ENCODE measurements at places on chromosomes 5 and 9. TPM values are rescaled to one million over a fixed set of nuclear protein-coding genes. Genes with fewer than 3 reads are reported as not detected.

GRCh38 chr5:110932755-110933488, 138.6 kb upstream of the TSLP start:
- DNase-seq, result no peak

GRCh38 chr5:61346511-61346910, 14.5 kb downstream of the ZSWIM6 start:
- DNase-seq, result no peak

DNA sequence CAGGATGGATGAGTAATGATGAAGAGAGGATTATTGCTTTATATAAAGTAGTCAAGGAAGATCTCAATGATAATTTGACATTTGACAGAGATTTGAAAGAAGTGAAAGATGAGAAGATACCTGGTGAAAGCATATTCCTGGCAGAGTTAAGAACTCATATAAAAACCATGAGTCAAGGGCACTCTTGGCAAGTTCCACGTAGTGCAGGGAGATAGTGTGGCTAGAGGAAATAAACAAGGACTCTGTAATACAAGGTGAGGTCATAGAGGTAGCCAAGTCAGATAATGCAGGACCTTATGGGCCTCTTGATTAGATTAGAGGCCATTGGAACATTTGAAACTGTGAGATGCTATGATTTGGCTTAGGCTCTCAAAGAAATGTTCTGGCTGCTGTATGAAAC, 72.3 kb downstream of the HCN1 start:
- DNase-seq, result no peak

DNA sequence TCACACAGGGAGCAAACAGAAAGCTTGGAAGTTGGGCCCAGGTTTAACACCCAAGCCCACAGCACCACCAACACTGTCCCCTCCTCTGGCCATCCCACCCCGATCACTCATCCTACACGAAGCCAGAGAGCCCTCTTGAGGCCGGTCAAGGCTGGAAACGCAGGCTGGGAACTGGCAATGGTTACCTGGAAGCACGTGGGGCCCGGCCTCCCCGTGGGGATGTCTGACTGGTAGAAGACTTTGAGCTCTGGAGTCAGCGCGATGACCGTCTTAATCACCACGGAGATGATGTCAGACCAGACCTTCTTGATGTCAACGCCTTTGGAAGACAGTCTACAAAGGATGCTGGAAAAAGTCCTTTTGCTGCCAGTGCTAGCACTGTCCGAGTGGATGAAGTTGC, 104.1 kb downstream of the TTLL11 start:
- no peak for DNase-seq

Gene TRPM3
- polyA plus RNA-seq, result not detected

Gene DAB2IP
- not detected for polyA plus RNA-seq
